Frontal cortex (tissue), 4 donors: ENCODE measurements at places on chromosomes 3 and 15.

- no peak for DNase-seq
Measured at GRCh38 chr3:182940266-182940808, 40.0 kb downstream of the DCUN1D1 start.

DNA sequence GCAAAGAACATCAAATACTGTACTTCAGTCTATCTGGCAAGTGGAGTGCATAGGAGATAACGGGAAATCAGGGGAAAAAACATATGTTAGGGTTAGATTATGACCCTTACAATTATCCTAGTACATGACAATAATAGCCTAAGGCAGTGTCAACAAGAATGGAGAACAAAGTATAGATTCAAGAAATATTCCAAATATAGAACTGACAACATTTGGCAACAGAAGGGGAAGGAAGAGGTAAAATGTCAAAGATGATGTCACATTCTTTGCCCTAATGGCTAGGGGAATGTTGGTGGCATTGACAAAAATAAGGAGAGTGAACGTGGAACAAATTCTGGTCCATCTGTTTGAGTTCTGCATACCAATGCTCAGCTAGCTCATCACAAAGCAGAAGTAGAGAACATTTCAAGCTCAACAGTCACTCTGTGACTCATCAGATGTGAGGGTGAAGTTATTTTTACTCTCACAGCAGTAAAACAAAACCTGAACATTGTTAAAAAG, 15.5 kb upstream of the ATP8B4 start:
- peak; percentile 28 for DNase-seq

DNA sequence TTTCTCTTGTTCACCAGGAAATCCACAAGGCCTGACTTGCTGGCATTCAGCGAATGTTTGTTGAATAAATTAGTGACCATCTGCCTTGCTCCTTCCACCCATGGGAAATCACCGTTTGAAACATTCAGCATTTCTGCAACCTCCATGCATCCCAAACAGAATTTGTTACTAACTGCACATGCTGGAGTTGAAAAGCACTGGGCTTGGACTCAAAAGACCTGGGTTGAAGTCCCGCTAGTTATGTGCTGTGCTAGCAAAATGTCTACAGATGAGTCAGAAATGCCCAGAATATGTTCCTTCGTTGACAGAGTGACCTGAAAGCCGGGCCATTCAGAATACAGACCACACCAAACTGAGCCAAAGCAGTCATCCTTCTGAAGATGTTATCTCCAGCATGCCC, 144.6 kb downstream of the ALDH1A2 start:
- no peak for DNase-seq

DNA sequence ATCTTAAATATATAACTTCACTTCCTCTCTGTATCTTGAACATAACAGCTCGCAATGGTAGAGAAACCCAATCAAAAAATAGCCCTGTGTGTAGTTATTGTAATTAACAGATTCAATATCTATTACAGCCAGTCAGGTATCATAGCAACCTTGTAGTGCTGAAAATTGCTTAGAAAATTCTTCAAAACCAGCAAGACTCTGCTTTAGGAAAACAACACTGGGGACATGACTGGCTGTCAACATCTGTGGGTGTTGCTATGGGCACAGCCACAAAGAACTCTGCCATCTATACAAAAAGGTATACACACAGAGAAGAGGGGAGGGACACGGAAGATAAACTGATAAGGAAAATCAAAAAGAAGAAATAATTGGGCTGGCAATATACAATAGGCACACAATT, 101.2 kb downstream of the WDR72 start:
- no peak for DNase-seq

DNA sequence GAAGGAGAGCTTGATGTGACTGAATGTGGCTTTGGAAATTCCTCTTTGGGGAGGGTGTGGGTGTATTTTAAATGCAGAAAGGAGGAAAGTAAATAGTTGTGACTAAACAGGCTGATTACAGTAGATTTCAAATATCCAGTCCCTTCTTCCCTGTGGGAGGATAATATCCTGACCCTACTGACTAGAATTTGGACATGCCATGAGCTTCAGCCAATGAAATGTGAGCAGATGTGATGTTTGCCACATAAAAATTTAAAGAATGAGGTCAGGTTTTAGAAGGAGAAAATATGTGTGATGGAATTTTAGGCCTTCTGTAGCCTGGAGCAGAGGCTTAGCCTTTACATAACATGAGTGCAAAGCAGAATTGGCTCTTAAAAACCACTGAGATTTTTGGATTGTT, 1218.9 kb downstream of the ROBO2 start:
- DNase-seq: no peak

DNA sequence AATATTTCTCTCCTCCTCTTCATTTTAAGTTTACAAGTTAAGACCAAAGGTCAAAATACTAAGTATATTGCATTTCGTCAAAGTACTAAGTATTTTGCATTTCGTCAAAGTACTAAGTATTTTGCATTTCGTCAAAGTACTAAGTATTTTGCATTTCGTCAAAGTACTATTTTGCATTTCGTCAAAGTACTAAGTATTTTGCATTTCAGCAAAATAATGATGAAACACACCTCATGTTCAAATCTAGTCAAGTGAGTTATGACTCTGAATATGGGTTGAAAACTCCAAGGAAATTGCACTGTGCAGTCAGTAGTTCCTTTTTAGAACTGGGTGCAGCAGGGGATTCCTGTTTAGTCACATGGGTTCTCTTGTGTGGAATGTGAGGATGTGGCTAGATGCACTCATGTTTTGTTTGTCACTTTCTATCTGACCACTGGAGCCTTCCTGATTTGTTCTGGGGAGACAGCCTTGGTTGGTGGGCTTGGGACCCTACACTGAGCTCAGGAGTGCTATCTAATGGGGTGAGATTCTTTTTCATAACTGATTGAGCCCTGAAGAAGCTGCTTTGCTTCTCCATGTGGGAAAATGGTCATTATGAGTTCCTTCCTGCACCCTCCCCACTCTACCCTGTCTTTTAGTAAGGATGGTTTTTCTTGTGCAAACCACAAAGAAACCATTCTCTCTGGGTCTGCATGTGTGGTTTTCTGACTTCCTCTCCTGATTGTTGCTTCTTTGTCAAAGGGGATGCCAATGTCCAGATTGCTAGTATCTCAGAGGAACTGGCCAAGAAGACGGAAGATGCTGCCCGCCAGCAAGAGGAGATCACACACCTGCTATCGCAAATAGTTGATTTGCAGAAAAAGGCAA, 73.4 kb downstream of the CCK start:
- no peak for DNase-seq

GRCh38 chr3:116067326-116067725, 378.0 kb downstream of the LSAMP start:
- no peak for DNase-seq

- DNase-seq: no peak
Measured at GRCh38 chr3:175735866-175736265, 876.7 kb downstream of the NAALADL2 start.

DNA sequence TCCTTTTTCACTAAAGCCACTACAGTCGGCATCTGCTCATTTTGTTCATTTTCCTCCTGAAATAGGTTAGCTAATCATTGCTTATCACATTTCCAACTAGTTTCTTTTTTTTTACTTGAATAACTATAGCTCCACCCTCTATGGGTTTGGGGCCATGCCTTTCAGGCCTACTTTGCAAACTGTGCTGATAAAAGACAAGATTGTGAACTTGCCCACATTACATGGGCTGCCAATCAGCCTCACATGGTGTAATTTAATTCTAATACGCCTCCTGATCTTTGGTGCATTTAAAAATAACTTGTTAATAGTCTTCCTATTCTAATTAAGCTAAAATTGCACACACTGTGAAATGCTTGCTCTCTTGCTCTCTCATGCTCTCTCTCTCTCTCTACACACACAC, 90.5 kb downstream of the TGFBR2 start:
- no peak for DNase-seq

DNA sequence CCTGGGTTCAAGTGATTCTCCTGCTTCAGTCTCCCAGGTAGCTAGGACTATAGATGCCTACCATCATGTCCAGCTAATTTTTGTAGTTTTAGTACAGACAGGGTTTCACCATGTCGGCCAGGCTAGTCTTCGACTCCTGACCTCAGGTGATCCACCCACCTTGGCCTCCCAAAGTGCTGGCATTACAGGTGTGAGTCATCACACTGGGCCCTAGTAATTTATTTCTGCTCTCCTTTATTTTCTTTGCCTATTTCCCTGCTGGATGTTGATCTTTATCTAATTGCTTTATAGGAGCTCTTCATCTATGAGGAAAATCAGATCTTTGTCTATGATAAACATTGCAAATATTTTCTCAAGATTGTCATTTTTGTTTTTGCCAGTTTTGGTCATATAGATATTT, 31.7 kb downstream of the UQCC5 start:
- DNase-seq: no peak

DNA sequence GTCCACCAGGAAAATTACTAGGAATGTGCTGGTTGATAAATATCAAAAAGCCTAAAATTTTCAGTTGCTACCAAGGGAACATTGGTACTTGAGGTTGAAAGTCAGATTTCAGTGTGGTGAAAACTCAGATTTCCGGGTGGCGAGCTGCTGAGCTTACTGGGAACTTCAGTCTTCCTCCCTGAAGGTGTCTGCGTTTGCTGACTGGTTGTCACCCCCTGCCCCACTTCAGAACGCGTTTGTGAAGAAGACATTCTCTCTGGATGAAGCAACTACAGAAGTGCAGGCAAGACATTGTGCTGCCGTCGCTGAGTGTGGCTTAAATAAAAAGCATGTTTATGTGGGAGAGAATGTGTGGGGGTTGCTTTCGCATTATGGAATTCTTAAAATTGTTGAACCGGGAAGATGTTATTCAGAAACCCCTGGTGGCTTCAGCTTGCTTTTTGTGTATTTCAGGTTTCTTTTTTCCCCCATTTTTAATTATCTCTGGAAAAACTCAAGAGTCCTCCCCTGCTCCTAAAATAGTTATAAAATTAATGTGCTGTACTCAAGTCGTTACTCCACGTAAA, 7.1 kb downstream of the FAM81A start:
- DNase-seq: no peak

DNA sequence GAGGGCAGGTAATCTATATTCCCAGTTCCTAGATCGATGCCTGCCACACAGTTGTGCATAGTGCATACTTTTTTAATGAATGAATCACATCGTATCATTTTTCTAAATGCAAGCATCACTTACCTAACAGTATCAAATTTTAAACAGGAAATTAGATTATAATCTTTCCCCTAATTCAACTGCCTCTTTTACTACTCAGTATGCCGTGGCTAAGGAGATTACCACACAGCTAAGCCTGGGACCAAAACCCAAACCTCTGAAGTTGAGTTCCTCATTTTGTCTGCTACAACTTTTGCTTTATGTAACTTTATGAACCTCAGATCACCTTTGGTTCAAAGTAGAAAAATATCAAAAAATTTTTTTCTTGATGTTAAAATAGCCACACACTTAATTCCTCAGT, 53.2 kb upstream of the FNDC3B start:
- no peak for DNase-seq

DNA sequence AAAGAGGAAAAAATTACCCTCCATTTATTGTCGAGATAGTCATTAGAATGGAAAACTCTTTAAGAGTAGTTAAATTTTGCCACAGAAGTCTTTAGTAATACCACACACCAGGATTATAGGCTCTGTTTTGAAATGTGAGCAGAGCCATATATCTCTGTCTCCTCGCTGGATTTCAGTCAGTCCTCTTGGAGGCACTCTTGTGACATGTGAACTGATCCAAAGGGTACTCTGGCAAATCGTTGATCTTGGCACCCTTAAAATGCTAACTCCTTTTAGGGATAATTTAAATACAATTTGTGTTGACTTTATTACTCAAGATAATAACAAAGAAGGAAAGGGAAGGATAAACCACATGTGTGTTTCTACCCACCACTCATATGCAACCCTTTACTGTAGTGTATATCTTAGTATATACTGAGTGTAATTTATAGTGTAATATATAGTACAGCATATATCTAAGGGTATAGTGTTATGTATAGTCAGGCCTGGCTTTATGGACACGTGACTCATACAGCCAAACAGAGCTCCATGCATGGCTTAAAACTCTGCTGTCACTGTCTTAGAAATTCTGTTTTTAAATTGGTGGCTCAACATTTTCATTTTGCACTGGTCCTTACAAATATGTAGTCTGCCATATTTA, 12.3 kb upstream of the KPNA4 start:
- no peak for DNase-seq

- DNase-seq: no peak
Measured at GRCh38 chr3:26281284-26281985, 341.1 kb upstream of the LRRC3B start.

GRCh38 chr15:24898715-24899272, 56.0 kb upstream of the SNRPN start:
- no peak for DNase-seq

DNA sequence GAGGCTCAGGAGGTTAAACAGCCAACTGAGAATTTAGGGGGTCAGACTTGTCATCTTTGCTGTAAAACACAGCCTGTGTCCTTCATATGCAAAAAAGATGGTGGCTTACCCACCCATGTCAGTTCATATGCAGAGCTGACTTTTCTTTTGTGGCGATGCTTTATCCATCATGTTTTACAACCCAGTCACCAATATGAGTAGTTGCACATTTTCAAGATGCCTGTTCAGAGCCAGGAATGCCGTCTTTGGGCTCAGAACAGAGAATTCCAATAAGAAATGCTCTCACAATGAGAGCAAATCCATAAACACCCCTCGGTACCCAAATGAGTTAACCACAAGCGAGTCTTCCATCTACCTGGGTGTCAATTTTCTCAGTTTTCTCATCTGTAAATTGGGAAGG, 83.6 kb downstream of the TIGIT start:
- no peak for DNase-seq
